Mucosa of descending colon (tissue), 3 donors: ENCODE measurements at places on chromosomes 1 and 21.

DNA sequence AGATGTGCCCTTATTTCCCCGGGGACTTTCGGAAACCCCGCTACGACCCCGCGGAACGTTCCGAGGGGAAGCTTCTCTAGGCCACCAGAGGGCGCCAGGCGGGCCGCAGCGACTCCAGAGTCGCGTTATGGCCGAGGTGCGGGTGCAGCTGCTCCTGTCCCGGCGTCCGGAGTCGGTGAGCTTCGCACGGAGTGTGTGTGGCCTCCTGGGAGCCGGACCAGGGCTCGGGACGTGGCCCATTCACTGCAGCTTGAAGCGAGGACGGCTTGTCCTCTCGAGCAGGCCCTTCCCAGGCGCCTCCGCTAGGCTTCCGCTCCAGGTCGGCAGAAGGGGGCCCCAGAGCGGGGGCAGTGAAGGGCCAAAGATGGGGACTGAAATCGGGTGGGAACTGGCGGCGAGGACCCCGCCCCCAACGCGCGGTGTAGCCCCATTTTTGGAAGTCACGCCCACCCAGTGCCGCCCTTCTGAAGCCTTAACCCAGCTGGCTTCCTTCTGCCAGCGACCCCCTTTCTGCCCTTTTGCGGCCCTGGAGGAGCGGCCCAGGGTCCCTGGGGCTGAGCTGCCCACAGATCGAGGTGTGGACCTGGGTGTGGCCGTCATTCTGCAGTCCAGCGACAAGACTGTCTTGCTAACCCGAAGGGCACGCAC is at the start of gene NUDT17:
Gene NUDT17 (plus strand): TSS at position 117 of the 648 bp plus-strand sequence. CDS start 11 bp downstream, at position 128.
- peak; percentile 83 for DNase-seq

DNA sequence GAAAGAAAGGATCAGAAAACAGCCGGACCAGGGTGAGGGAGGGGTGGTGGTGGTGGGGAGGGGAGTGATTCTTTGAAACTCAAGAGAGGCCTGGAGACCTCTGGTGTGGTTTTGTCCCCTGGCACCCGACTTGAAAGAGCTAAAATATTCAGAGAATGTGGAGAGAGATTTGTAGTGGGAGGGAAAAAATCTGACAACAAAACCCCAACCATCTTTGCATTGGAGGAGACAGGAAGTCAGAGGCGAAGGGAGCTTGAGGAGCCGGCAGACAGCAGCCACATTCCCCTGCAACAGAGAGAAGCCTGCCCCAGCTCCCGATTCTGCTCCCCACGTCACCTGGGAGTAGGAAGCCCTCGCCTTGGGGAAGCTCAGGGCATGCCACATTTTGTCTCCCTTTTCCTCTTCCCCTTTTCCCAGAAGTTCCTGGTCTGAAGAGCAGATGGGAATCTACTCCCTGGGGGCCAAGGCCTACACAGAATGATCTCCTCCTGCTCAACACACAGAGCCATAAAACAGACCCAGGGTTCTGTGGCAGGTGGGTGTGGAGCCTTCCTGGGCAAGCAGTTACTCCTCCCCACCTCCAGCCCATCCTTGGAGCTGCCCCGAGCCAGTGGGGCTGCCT is 84.9 kb downstream of the ITPKB start:
- no peak for DNase-seq

GRCh38 chr1:8430476-8430875 is 112.6 kb downstream of the SLC45A1 start:
- no peak for DNase-seq

DNA sequence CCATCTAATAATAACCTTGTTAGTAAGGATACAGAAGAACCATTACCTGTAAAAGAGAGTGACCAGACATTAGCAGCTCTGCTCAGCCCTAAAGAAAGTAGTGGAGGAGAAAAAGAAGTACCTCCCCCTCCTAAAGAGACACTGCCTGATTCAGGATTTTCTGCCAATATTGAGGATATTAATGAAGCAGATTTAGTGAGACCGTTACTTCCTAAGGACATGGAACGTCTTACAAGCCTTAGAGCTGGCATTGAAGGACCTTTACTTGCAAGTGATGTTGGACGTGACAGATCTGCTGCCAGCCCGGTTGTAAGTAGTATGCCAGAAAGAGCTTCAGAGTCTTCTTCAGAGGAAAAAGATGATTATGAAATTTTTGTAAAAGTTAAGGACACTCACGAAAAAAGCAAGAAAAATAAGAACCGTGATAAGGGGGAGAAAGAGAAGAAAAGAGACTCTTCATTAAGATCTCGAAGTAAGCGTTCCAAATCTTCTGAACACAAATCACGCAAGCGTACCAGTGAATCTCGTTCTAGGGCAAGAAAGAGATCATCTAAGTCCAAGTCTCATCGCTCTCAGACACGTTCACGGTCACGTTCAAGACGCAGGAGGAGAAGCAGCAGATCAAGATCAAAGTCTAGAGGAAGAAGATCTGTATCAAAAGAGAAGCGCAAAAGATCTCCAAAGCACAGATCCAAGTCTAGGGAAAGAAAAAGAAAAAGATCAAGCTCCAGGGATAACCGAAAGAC is 11.6 kb downstream of the SON start:
- no peak for DNase-seq

DNA sequence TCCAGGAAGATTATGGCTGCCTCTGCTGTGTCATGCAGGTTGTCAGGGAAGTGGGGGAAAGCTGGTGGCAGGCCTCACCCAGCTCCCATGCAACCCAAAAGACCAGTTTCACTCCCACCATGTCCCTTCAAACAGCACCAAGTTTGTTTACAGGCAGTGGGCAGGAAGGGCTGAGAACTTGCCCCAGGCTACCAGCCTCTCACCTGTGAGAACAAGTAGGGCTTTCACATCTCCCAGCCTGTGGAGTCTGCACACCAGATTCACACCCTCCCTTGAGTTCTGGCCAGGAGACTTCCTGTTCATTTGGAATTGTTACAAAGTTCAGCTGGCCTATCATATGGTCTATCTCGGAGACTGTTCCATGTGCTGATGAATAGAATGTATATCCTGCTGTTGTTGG is 27.8 kb downstream of the RPAP2 start:
- DNase-seq, result no peak

GRCh38 chr1:69148731-69149130 is 419.0 kb upstream of the LRRC7 start:
- DNase-seq, result no peak

DNA sequence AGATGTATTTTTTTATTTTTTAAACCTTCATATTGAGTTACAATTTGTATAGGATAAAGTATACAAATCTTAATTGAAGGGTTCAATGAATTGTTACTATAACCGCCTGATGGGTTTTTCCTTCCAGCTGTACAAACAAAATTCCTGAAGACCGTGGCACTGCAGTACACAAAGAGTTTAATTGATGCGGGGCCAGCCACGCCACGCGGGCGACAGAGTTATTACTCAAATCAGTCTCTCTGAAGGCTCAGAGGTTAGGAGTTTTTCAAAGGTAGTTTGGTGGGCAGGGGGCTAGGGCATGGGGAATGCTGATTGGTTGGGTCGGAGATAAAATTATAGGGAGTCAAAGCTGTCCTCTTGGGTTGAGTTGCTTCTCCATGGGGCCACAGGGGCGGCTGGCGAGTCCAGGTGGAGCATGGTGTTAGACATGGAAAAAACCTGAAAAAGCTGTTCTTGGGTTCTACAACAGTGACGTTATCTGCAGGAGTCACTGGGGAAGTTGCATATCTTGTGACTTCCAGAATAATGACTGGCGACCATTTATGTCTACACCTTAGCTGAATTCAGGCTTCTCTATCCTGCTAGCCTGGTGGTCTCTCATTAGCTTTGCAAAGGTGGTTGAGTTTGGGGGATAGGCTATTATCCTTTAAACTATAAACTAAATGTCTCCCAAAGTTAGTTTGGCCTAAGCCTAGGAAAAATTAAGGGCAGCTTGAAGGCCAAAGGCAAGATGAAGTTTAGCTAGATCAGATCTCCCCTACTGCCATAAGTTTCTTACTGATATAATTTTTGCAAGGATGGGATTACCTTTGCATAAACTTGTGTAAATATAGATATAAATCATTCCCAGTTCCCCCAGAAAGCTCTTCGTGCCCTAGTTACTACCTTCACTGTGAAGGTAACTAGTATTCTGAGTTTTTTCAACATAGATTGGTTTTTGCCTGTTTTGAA is 13.0 kb upstream of the TMEM9 start:
- no peak for DNase-seq

GRCh38 chr1:30721812-30722537 is 1.4 kb downstream of the MATN1 start:
- DNase-seq, result peak; percentile 64

DNA sequence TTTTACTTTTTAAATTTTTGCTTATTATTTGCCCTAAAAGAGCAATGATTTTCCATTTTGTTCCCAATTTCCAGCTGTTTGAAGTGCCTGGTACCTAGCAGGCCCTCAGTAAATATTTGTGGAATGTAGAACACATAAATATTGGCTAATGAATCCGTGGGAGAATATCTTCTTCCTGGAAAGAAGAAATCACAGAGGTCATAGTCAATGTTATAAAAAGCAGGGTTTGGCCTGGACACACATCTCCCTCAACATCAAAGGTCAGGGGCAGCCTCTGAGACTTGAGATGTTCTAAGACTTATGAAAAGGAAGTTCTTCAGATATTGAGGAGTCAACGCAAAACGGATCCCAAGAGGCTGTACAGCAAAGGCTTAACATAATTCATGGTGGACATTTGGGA is 358.1 kb downstream of the HHAT start:
- DNase-seq, result no peak

DNA sequence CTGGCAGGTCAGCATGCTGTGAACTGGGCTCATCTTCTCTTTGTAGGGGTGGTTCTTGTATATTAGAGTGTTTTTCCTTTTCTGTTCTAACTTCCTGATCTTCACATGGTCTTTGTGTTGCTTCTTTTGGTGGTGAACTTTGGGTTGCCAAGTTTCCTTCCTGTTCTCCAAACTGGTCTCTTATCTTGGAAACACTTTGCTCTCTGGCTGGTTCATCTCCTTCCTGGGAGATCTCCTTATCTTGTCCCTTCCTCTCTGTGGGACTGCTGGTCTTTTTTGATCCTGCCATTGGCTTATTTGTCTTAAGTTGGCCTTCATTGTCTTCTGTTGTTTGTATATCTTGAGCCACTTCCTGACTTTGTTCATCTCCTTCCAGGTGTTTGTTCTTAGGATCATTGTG is 2.1 kb downstream of the TCHHL1 start:
- DNase-seq, result no peak

DNA sequence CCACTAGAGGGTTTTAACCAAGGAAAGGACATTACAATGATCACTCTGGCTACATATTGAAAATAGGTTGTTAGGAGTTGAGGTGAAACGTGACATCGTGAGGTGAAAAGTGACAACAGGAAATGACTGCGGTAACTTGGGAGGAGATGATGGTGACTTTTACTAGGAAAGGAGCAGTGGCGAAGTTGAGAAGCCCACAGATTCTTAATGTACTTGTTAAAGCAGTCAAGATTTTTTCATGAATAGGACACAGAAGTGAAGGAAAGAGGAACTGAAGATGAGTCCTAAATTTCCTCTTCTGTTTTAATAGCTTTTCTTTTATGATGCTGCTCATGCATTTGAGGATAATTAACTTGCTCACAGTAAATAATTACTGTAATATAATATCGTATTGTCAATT is 59.5 kb downstream of the OMA1 start:
- no peak for DNase-seq

DNA sequence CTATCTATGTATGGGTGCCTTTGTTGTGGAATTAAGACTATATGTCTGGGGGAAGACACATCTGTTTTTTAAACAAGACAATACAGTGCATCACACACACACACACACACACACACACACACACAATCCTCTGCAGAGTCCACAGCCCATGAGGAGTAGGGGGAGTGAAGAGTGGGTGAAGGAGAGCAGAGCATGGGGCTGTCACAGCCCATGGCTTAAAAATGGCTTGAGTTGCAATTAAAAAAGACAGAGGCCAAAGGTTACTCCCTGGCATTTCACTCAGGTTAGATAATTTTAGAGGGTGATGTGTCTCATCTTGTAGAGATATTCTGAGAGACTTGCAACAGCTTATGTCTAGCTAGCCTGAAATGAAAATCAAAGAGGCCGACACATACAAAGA is 176.5 kb upstream of the PLXNA2 start:
- no peak for DNase-seq

DNA sequence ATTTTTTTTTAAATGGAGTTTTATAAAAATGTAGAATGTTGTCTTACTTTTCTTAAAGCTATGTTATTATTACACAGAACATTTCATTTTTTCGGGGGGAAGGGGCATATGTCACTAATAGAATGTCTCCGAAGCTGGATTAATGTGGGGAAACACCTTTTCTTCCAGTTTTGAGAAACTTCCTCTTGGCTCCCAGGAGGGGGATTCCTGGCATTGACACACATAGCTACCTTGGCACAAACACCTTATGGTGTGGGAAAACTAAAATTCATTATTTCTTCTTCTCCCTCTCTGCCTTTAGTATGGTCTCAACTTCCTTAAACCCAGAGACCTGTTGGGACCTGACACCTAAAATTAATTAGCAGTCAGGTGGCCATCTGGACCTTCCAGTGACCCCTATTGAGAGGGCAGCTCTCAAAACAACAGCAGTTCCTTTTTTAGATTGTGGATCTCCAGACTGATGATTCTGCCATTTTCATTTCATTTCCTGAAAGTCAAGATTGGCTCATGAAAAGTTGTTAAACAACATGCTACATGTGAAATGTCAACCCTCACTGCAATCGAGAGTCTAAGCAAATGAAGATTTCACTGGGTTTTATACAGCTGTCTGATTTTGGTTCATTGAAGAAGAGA is 70.1 kb upstream of the EDEM3 start:
- no peak for DNase-seq
